ENCODE measurements at places on chromosomes 5 and 9.

DNA sequence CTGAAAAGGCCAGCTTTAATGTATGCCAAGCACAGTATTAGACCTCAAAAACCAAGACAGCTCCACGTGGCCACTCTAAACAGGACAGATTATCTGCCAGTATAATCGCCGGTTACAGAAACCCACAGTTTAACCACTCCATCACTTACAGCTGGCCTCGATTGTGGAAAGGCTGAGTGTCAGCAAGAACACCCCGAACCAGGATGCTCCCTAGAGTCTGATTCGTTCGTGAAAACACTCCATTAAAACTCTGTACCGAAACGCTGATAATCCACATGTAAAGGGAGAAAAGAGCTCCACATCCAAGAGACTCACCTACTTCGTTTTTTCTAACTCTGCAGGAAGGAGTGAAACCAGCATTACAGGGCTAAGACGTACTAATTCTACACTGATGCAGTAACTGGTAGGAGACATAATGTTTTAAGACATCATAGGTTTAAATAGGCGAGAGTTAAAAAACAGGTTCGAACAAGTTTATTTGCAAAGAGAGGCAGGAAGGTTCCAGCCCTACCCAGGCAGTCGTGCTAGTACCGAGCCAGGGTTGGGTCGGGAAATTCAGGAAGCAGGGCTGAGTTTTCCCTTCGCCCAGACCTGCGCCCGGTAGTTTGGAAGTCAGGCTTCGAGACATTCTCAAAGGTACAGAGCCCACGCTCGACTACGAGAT is 949 bp downstream of the SERINC5 start:
- DNase-seq, result peak; percentile 49

DNA sequence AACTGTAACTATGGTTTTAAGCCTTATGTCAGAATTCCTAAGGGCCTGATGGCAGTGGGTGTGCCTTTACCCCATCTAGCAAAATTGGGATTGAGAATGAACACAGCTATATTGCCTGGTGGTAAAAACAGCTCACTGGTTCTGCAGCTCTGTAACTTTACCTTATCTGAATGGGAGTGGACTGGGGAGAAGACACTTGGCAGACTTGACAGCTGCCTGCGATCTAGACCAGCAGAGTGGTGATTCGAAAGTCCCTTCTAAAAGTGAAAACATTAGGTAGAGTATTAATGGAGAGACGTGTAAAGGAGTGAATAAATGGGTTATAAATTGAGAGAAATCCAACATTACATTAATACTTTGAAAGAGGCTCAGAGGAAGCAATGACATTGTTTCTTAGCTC is 289.1 kb upstream of the EDIL3 start:
- DNase-seq, result no peak

- no peak for DNase-seq
Observed at GRCh38 chr5:134462761-134463160, 51.1 kb upstream of the CDKN2AIPNL start.

DNA sequence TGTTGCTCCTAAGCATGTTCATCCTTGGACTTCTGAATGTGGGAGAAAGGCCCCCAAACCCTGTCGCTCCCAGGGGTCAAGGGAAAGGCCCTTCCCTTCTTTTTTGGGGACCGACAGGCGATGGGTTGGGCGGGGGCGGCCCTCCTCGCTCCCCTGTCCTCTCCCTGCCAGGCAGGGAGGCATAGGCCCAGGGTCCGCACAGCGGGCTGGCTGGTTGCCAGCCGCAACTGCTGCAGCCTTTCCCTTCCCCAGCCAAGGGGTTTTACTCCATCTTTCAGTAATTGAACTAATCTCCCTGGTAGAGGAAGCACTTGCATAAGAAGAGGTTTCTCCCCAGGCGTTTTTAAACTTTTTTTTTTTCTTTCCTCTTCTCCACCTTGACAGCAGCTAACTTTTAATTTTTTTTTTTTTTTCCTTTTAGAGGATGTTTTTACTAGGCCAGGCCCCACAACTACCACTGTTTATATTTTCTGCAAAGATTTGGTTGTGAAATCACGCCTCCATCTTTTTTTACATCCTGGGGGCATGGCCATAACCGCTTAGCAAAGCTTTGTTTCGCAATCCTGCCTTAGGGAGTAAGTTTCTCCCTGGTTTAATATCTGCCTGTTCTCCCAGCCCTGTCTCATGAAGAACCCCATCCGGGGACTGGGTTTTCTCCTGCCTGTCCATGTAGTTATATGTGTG is 216.9 kb upstream of the ZNF608 start:
- DNase-seq, result no peak

GRCh38 chr5:54848581-54848980 is 136.8 kb downstream of the ESM1 start:
- DNase-seq, result no peak
